ENCODE measurements at places on chromosomes 7 and 10. TPM values are rescaled to one million over a fixed set of nuclear protein-coding genes. Genes with fewer than 3 reads are reported as not detected.

- H3K4me3 ChIP-seq = no peak overlapping the region
- no peak overlapping the region for H3K27ac ChIP-seq
- DNase-seq = no peak
- H3K36me3 ChIP-seq = no peaks in the 10 kb centered on the region
- H3K27me3 ChIP-seq = no peaks in the 10 kb centered on the region
- H3K4me1 ChIP-seq = no peaks in the 10 kb centered on the region
Observed at GRCh38 chr7:151374726-151375125, 33.1 kb downstream of the NUB1 start.

GRCh38 chr7:111229916-111230315 lies 139.0 kb downstream of the LRRN3 start:
- H3K27ac ChIP-seq = no peak overlapping the region
- DNase-seq = no peak
- H3K4me1 ChIP-seq = no peaks in the 10 kb centered on the region
- H3K27me3 ChIP-seq = no peaks in the 10 kb centered on the region
- H3K36me3 ChIP-seq = no peaks in the 10 kb centered on the region
- no peak overlapping the region for H3K4me3 ChIP-seq

DNA sequence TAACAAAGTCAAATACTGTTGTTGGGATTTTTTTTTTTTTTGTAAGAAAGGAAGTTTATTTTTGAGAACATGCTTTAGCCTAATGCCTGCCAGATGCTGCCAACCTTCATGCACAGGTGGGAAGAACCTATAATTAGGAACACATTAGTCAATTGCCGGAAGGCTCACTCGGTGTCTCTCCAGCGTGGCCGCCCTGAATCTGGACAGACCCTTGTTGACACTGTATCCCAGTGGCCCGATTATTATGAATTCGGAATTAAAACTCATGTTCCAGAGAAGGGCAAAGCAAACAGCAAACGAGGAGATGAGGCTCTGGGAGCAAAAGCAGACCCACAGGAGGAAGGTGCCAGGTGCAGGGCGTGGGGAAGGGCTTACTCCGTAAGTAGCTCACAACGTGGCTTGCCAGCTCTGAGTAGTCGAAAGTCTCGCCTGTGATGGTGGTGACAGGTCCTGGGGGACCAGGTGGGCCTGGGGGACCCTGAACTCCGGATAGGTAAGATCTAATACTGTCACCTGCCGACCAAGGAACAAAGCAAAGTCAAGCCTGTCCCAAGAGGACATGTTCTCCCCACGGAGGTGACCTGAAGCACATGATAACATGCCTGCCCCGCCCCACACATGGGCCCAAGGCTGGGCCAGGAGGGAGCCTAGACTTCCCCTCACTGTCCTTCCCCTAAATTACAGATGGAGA lies 48.3 kb downstream of the COL17A1 start:
- H3K36me3 ChIP-seq = no peaks in the 10 kb centered on the region
- H3K27me3 ChIP-seq = no peaks in the 10 kb centered on the region
- no peak overlapping the region for H3K4me3 ChIP-seq
- no peak for DNase-seq
- H3K27ac ChIP-seq = no peak overlapping the region

Gene ELMO1
- total RNA-seq = 19.2 TPM

Gene ADRA2A
- 37.5 TPM for total RNA-seq

Gene GPR85
- total RNA-seq = 0.08 TPM

Gene TLX1
- total RNA-seq = not detected
